ENCODE measurements at places on chromosomes 4 and X.
A peak's percentile ranks its signal among the peaks of the same experiment; 100 is the strongest.

DNA sequence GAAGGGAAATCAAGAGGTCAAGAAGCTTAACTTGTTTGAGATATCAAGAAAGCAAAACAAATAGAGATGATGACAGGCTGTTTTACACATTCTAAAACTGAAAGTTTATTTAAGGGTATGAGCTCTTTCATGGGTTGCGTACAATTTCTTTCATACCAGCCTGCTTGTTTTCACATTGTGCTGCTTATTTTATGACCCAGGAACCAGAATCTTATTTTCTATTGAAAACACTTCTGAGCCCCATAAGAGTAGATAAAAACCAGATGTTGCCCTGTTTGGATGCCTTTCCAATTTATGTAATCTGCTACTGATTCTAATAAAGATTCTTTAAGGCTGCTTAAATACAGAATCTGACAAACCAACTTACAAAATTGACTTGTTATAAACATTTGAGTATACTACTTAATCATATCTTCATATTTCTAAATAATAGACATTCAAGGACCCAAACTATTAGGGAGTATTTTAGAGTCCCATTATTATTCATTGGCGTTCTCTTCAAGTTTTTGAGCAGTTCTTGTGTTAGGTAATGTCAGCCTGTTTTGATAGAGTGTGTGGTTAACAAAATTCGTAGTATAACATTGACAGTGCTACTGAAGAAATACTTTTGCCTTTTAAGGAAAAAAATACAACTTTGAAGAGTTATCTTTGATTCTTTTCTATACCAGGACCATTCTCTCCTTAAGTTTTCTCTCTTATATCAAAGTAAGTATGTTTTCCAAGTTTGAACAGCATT, 74.4 kb downstream of the PDLIM5 start:
- DNase-seq, result no peak

DNA sequence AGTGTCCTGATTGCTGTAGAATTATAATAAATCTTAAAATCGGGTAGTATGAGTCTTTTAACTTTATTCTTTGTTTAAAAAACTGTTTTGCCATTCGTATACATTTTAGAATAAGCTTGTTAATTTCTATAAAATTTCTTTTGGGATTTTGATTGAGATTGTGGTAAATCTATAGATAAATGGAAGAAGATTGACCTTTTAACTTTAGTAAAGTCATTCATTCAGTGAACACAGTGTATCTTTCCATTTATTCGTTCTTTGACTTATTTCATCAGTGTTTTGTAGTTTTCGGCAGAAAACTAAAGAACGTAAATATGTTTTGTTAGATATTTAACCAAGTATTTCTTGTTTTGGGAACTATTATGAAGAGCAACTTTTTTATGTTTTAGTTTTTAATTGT, 38.9 kb downstream of the DRD5 start:
- no peak for DNase-seq

GRCh38 chr4:37682701-37683401, 3.3 kb downstream of the RELL1 start:
- DNase-seq, result no peak

DNA sequence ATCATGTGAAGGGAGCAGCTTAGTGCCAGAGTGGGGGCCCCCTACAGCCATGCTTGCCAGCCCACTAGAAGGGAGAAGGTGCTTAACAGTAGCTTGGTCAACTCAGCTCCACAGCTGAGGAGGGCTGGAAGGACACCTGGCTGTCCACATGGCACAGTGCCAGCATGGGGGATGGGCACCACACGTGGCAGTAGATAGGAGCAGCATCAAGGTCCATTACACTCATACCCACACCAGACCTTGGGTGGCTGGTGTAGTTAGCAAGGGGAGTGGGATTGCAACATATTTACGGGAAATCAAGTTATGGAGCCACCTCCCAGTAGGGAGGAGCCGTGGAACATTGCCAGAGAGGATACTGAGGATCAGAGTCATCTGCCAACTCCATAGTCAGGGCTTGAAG, 37.9 kb upstream of the SLC4A4 start:
- DNase-seq, result no peak

DNA sequence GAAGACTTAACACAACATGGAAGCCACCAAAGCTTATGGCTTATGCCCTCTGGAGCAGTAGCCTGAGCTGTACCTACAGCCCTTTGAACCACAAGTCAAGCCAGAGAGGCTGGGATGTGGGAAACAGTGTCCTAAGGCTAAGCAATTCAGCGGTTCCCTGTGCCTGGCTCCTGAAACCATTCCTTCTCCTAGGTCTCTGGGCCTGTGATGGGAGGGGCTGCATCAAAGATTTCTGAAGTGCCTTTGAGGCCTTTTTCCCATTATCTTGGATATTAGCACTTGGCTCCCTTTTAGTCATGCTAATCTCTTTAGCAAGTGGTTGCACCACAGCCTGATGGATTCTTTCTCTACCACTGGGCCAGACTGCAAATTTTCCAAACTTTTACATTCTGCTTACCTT, 140.5 kb upstream of the NUDT10 start:
- no peak for DNase-seq

DNA sequence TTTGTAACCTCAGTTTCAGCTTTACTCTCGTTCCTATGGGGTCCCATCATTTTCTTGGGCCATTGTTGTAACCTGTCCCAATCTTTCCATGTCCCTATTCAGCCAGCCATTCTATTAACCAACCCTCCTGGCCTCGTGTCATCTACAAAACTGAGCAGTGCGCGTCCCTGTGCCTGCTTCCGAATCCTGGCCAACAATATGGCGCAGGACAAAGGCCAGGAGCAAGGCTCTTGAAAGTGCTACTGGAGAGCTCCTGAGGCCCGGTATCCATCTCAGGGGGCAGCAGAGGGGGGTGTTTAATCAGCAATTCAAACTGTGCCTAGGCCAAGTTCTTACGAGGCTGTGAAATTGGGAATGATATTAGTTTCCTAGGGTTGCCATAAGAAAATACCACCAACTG, 41.2 kb upstream of the APLN start:
- DNase-seq, result no peak

GRCh38 chrX:129403974-129404669, 119.2 kb downstream of the SMARCA1 start:
- no peak for DNase-seq

DNA sequence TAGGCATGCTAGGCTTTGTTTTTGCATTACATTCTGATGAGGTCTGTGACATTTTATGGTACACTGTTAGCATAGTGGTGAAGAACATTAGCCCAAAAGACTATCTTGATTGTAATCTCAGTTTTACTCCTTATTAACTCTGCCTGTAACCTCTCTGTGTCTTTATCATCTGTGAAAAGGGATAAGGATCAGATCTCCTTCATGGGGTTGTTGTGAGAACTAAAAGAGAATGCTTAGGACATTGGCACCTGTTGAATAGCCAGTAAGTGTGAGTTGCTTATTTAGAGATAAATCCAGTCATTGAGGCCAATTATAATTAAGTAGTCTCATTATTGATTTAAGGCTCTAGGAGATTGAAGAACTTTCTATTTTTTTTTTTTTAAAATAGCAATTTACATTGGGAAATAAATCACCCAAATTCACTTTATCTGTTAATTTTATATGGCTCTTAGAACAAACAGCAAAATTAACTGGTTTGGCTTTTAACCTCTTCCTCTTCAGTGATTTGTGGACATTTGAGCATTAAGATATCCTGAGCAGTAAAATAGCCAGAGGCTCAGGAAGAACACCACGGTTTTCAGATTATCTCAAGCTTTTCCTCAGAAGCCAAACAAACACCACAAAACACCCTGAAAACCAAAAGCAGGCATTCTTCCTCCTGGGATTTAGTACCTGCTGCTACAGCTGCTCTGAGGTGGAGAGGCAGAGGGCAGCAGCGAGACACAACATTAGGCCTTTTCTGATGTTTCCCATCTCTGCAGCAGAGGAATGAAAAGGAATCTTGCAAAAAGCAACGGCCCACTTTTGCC, 192.9 kb downstream of the ARHGAP10 start:
- DNase-seq, result peak; percentile 84

DNA sequence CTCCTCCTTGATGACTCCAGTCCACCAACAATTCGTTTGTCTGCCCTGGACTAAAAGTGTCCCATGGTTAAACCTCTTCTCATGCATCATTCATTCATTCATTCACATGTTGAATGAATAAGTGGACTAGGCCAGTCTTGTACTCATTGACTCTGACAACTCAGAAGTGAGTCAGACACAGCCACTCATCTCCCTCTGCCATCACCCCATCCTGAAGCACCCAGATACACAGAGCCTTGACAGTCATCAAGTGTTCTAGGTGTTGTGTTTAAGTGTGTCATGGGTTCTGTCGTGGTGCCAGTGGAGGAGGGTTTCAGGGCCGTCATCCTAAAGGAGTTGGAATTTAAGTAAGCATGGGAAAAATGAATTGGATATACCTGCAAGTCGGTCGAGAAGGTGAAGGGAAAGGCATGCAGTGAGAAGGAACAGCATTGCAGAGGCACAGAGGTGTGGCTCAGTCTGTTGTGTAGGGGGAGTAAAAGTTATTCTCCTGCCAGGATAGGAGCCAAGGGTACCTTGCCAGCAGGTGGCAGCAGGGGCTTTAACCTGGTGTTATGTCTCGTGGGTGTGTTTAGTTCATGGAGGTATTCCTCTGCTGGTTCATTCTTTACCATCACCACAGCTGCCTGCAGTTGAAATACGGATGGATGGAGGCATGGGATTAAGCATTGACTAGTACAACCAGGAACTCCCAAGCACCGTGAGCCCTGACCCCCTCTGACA, 18.3 kb downstream of the MAGED2 start:
- no peak for DNase-seq

DNA sequence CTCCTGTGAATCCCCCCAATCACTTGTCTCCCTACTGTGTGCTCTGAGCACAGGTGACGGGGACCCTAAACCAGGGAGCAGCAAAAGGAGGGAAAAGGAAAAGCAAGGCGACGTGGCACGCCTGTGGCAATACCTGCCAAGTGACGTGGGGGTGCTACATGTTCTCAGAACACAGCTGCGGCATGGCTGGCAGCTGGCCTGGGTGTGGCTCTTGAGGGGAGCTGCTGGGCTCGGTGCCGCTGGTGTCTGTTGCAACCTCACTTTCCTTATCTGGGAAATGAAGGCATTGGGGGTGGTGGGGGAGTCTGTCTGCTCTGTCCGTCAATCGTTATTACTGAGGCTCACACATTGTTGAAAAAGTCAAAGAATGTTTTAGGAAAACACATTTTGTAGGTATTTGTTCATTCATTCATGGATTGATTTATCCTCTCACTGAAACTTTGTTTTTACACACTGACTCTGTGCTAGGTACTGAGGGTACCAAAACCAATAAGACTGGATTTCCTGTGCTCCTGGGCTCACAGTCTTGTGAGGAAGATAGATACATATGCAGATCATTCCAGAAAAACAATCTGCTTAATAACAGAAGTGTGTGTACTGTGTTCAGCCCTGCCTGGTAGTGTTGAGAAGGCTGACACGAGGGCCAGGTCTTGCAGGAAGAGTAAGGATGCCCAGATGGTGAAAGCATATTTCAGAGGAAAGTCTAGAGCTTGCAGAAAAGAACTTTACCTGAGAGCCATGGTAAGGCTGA, 217.6 kb downstream of the PTTG2 start:
- no peak for DNase-seq

- DNase-seq, result no peak
Measured at GRCh38 chr4:64617800-64618199, 208.6 kb upstream of the TECRL start.

DNA sequence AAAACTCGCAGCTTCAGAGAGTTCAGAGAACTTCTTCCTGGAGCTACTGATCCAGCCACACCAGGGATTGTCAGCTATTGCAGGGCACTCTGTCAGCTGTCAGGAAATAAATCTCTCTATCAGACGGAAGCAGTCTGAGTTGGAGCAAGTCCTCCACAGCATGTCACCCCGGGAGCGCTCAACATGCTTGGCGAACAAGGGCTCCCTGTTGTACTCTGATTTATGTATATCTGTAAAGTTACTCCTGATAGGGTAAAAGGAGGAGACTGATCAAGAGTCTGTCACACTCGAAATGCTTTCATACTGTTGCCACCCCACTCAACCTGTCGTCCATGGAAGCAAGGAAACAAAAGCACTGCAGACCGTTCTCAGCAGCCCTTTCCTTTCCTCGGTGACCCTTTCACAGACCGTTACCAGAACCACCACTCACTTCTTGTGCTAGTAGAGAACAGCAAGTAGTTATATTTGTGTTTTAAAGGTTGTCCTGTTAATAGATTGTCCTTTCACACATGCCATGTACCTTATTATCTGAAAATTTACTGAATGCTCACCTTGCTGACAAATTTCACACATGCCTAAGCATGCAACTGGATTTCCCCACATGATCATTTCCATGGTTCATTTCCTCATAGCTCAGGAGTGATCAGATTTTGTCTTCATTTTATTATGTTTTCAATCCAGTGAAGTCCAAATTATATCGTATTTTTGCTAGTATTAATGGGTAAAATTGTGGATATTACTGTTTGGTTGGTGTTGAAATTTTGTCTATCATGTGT, 2108.9 kb upstream of the TENM3 start:
- DNase-seq, result peak; percentile 61

- no peak for DNase-seq
Measured at GRCh38 chr4:174873931-174874330, 44.2 kb upstream of the ADAM29 start.

DNA sequence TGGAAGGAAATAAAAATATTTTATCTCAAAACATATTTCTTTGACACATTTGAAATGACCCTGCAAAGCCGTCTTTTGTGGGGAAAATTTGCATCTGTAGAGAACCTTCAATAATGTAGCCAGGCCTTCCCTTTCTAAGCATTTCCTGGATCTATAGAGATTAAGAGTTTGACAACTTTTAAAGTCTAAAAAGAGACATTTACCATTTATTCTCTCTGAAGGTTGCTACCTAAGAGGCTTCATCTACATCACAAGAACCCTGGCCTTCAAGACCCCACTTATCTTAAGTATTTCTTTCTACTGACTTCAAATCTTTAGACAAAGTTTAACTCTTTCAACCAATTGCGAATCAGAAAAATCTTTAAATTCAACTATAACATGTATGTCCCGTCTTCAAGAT, 1639.8 kb downstream of the RPA4 start:
- no peak for DNase-seq

DNA sequence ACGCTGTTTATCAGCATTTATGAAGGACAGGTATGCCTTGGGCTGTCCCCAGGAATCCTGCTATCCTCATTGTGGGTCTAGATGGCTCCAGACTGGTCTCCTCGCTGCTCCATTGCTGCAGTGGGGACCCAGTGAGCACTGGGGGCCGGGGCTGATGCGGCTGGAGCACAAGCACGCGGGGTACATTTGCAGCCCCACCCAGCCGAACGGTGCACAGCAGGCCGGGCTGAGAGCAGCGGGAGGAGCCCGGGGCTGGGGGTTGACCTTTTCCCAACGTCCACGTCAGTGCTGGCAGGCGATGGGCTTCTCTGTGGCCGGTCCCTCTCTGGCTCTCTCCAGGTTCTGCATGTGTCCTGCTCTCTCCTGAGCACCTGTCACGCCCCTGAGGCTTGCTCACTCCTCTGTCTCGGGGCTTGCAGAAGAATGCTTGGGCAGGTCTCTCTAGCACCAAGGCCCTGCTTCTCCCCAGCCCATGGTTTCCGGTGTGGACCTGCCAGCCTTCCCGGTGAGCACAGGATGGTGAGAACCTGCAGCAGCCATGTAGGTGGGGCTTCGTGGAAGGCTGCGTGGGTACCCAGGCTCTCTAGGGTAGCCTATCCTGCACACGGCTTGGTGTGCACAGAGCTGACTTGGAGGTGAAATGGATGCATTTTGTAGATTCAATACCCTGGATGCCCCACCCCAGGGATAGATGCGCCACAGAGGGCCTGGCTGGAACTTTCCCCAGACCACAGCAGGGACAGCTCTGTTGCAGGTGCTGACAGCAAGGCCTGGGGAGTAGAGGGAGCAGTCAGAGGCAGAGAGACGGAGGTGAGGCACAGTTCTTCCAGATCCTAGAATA, 89.1 kb upstream of the ADRA2C start:
- DNase-seq, result no peak

All from kidney (tissue), 22 donors.